ENCODE measurements at places on chromosomes 1 and 21.
A peak's percentile ranks its signal among the peaks of the same experiment; 100 is the strongest.

DNA sequence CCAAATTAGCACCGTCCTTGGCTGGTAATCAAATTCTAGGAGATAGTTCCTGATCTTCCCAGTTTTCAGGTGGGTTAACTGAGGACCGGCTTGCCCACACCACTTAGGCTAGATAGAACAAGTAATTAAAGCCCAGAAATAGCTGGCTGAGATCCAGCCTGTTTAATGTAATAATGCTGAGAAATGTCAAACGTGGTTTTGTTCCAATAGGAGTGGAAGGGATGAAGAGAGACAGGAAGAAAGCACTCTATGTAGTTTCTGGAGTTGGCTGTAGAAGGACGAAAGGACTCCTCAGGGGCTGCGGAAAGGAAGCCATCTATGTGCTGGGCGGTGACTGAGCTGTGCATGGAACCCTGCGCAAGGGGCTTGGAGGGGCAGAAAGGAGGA lies 18.6 kb downstream of the NAV1 start:
- DNase-seq = peak; percentile 52

DNA sequence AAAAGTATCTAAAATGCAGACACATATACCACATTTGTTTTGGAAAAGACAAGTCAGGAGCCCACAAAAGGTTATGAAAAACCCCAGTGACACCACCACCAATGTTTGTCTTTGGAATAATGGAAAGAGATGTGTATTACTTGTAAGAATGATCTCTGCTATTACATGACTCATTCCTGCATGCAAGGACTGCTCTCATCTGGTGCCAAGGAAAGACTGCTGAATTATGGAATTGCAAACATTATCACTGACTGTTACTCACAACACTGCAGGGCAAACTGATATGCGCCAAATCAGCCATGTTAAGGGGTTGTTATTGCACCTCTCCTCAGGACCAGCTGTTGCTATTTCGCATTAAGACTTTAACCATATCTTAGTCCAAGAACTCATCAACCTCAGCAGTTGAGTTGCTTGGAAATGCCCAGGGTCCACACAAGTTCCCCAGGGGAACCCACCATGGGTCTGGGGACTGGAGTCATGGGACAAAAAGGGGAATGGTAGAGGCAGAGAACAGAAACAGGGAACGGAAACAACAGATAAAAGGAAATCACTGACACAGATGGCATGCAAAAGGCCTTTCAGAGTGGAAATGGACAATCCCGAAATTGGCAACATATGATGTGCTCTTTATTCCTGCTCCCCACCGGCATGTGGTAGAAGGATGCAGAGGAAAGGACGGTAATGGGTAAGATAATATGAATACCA lies 34.4 kb downstream of the CAPZB start:
- DNase-seq = peak; percentile 95

GRCh38 chr1:63679076-63679475 lies 85.9 kb downstream of the PGM1 start:
- peak; percentile 55 for DNase-seq

DNA sequence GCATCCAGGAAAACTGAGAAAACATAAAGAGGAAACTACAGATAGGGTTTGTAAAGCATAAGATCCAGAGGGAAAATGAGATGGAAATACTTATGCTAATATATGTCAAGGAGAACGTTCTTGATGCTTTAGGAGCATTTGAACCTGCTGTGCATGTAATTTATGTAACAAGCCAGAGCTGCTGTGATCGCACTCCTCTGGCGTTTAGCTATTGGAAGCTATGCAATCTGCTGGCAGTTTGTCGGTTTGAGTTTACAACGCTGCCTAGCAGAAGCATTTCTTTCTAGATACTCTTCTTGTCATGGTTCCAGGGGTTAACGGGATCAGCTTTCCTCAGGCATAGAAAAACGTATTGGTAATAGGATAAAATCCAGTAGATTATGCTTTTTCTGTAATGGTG lies 182.7 kb downstream of the KCNH1 start:
- no peak for DNase-seq

Measured in fibroblast of skin of right biceps (primary cell).